Fibroblast of mammary gland (primary cell): ENCODE measurements at places on chromosomes 3 and 15.

GRCh38 chr3:126737527-126737926 lies 33.5 kb downstream of the CHCHD6 start:
- DNase-seq, result no peak

- DNase-seq, result no peak
Measured at GRCh38 chr3:113695431-113695785, 1.0 kb downstream of the USF3 start.

- peak; percentile 91 for DNase-seq
Measured at GRCh38 chr3:119311081-119311925, 17.1 kb downstream of the ARHGAP31 start.

- DNase-seq, result peak; percentile 100
Measured at GRCh38 chr15:92803852-92804609, 96.1 kb upstream of the CHD2 start.

- no peak for DNase-seq
Measured at GRCh38 chr3:62724503-62724902, 150.7 kb downstream of the CADPS start.
